Frontal cortex (tissue), 4 donors: ENCODE measurements at places on chromosomes 11 and 22.

GRCh38 chr22:19757140-19757984, 3.2 kb upstream of the TBX1 start:
- no peak for DNase-seq

GRCh38 chr11:104844451-104844850, 53.8 kb downstream of the CASP12 start:
- DNase-seq = no peak

DNA sequence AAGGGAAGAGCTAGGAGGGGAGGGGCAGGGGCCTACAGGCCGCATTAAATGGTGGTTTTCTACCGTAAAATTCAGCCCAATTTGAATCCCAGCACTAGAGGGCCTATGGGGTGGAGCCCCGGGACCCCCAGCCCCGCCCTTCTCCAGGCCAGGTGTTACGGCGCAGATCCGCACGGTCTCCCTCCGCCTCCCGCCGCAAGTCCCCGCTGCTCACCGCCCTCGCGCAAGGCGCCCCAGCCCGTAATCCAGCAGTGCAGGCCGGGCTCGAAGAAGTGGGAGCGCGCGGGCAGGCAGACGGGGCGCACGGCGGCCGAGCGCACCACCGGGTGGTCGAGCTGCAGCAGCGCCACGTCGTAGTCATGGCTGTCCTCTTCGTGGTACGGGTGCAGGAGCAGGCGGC, 17.3 kb downstream of the KCTD17 start:
- DNase-seq = no peak

GRCh38 chr22:43887391-43887790, 4.4 kb downstream of the PNPLA5 start:
- DNase-seq = no peak
